D341Med (cell line): ENCODE measurements at places on chromosomes 13 and 19.

GRCh38 chr13:99522298-99522697, 21.0 kb downstream of the TM9SF2 start:
- no peak for DNase-seq

DNA sequence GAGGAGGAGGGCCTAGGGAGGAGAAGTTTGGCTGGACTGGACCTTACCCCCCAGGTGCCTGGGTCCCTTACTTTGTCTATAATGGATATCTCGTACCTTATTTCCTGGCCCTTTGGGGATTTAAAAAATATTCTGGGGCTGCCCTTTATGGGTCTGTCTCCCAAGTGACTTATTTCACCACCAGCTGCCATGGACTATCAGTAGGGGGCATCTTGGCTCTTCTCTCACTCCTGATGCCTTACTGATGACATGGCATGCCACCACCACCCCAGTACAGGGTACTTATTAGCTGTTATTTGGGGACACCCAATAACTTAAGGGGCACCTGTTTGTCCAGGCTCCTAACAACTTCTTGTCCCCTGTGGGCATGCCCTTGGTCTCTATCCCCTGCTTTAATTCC, 38.0 kb downstream of the NFIX start:
- no peak for DNase-seq

GRCh38 chr13:90883592-90883991, 463.9 kb upstream of the MIR17HG start:
- DNase-seq: no peak

- no peak for DNase-seq
These were observed 25.0 kb upstream of the C1QTNF9B start for GRCh38 chr13:23922005-23922932.

GRCh38 chr13:31072041-31072440, 89.7 kb downstream of the HSPH1 start:
- DNase-seq: no peak

GRCh38 chr13:39976481-39976880, 321.0 kb downstream of the COG6 start:
- DNase-seq: no peak

- DNase-seq: peak; percentile 59
These were observed 2065.7 kb upstream of the PCDH20 start for GRCh38 chr13:63481334-63481733.

- no peak for DNase-seq
These were observed 816.6 kb downstream of the DIAPH3 start for GRCh38 chr13:59346999-59347723.

DNA sequence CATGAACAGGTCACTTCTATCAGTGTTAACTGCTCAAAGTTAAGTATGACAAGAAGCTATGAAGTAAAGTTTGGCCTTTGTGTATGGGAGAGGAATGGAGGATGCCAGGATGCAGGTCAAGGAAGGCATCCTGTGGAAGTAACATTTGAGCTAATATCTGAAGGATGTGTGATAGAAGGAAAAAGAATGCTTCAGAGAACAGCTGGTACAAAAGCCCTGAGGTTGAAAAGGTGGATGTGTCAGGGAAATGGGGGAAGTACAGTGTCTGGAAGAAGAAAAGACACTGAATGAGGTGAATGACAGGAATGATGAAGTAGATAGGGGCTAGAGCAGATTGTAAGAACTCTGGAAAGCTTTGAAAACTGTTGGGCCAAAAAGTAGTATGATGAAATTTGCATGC, 67.1 kb downstream of the ZNF91 start:
- DNase-seq: no peak
